SW 1271 (cell line): ENCODE measurements at places on chromosomes 16 and 17.

GRCh38 chr16:68265078-68265920 lies 973 bp downstream of the SLC7A6 start:
- peak; percentile 43 for DNase-seq

- DNase-seq: no peak
These were observed 220.0 kb downstream of the NTN1 start for GRCh38 chr17:9241371-9241712.

DNA sequence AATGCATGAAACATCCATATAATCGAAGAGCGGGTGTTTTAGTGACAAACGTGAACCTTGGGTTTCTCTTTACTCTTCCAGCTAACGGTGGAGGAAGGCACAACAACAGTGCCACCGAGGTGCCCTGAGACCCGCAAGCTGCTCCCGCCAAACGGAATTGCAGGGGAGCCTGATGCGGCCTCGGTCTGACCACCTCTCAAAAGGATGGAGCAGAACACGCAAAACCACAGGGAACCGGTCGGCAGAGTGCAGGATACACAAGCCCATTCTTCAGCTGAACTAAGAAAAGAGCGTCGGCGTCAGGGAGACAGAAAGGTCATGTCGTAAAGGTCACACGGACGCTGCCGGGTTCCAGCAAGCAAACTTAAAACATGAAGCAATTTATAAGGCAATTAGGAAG lies 109.5 kb upstream of the ZNF750 start:
- DNase-seq: no peak

GRCh38 chr16:85857406-85857805 lies 41.6 kb upstream of the IRF8 start:
- DNase-seq: no peak

GRCh38 chr16:30407804-30408534 lies 563 bp downstream of the ZNF771 start:
- DNase-seq: no peak

DNA sequence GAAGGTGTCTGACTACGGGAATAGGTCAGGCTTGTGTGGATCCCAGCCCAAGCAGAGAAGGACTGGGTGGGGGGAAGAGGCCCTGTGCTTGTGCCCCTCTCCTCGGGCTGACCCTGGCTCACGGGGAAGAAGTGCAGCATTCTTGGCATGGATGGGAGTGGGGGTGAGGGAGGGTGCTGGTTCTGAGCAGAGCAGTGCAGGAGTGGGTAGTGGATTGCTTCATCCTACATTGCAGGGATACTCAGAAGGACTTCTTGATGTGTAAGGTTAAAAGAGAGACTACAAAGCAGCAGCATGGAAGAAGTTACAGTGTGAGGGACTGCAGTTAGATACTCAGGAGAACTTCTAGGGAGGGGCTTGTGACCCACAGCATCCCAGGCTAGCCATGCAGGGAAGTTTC lies 2.1 kb downstream of the ARHGAP23 start:
- no peak for DNase-seq

DNA sequence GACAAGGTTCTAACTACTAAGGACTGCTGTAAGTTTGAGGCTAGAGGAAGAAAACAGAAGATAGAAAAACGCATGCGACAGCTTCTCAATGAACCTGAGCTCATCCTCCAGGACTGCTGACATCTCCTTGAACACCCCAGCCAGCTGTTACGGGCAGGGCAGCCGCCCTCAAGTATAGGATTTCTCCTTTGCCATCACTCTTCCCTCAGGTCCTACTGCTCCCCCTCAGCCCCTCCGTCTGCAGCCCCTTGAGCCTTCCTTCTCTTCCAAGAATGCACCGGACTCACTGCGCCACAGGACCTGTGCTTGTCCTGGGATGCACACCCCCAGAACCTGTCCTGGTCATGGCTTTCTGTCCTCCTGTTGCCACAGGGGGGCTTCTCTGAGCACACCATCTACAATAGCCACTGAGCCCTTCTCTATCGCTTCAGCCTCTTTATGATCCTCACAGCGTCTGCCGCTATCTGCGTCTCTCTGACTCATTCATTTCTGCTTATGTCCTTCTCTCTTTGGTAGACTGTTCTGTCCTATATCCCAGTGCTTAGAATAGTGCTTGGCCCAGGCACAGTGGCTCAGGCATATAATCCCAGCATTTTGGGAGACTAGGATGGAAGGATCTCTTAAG lies 15.7 kb upstream of the XYLT2 start:
- no peak for DNase-seq

- peak; percentile 94 for DNase-seq
These were observed 79.3 kb downstream of the VMP1 start for GRCh38 chr17:59786536-59787319.

DNA sequence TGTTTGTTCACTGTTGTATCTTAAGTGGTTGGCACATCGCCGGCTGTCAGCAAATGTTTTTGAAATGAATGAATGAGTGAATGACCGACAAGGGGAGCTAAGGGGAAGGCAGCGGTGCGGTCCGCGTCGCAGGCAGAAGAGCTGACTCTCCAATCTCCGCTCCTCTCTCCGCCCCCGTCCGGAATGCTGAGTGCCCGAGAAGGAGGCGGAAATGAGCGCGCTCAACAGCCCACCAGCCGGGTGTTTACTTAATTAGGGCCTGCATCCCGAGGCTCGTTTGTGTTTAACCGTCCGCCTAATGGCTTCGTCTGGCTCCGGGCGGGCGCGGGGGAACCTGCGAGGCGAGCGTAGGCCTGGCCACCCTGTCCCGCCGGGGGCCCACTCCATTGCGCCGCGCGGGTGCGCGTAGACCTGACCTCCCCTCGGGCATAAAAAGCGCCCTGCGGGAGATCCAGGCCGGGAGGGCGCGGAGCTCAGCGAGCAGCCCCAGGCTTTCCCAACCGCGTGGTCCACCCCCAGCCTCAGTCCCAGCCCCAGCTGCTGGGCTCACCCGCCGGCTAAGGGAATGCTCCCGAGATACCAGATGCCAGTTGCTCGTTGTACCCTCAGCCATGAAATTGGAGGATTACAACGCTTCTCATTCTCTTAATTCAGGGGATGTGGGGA lies 2.5 kb upstream of the CDH3 start:
- no peak for DNase-seq

DNA sequence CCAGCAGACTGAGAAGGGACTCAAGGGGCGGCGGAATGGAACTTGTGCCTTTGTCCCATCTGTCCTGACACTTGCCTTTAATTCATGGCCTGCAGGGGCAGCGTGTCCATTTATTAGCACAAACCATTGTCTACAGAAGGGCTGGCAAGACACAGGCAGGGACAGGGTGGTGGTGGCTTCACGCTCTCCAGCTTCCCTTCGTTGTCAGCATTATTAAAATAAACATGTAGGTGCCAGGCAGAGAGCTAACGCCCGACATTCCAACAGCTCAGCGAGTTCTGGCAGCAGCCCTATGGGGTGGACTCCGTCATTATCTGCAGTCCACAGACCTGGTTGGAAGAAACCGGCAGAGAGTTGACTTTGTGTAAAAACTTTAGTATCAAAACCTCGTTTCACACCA lies 16.3 kb downstream of the DNAI2 start:
- DNase-seq: no peak

- peak; percentile 62 for DNase-seq
These were observed 1.7 kb downstream of the KANSL1 start for GRCh38 chr17:46191322-46192188.

- DNase-seq: no peak
These were observed 651.8 kb upstream of the GOT2 start for GRCh38 chr16:59385959-59386358.

- no peak for DNase-seq
These were observed 8.3 kb upstream of the ITGA2B start for GRCh38 chr17:44397479-44398440.

DNA sequence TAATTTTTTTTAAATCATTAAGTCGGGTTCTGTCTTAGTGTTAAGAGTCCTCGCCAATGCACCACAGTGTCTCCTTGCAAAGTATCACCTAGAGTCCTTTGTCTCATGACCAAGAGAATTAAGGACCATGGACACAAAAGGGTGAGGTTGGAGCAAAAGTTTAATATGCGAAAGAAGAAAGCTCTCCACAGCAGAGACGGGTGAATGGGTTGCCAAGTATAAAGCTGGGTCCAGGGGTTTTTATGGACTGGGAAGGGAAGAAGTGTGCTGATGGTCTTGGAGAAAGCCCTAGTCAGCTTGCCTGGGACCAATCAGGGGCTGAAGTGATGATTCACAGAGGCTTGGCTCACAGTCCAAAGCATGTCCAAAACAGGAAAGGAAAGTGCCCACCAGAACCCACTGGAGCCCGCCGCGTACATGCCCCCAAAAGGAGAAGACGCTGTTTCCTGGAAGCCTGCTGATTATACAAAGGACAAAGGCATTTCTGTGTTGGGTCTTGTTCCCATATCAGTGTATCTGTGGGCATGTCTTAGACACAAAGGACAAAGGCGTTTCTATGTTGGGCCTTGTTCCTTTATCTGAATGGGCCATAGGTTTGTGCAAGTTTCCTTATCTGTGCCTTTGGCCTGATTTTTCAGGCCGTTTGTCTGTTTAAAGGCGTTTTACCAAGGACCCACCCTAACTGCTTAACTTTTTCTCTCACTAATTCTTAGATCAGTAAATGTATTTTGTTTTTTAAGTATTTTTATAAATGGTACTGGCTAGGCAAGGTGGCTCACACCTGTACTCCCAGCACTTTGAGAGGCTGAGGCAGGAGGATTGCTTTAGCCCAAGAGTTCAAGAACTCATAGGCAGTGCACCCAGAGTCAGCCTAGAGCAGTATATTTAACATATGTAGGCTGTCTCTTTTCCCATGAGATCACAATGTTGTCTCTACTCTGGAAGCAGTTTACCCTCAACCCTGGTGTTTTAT lies 28.7 kb upstream of the ATF7IP2 start:
- DNase-seq: no peak

DNA sequence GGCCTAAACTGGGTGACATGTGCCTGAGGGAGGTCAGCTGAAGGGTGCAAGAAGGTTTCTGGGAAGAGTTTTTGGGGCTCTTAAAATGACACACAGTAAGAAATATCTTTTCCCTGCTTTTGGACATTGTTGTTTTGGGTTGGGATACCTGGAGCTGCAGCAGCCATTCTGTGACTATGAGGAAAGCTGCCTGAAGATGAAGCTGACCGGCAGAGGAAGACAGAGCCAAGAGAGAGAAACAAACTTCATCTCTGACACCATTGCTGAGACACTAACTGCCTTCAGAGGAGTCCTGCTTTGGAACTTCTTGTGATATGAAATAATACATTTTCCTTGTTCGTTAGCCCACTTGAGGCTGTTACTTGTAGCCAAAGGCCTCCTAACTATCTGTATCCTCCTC lies 8.8 kb upstream of the WNT3 start:
- no peak for DNase-seq

DNA sequence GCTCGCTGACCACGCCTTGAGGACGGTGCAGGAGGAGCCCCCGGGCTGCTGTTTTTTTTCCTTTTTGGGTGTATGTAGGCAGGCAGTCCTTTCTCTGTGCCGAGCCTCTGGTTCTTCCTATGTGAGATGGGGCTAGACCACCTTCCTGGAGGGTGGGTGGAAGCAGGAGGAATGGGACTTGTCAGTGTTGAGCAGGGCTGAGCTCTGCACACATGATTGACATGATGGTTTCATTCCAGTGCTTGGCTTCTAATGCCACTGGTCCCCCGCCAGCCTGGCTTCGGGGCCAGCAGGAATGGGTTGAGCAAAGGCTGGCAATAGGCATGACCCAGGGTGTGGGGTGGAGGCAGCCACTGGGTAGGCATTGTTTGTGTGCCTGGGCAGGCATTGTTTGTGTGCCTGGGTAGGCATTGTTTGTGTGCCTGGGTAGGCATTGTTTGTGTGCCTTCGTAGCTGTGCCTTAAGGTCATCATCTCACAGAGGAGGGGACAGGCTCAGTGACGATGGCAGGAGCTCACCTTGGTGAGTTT lies 14.2 kb upstream of the ADCY7 start:
- no peak for DNase-seq

GRCh38 chr16:683396-684070 lies 601 bp downstream of the JMJD8 start:
- no peak for DNase-seq

DNA sequence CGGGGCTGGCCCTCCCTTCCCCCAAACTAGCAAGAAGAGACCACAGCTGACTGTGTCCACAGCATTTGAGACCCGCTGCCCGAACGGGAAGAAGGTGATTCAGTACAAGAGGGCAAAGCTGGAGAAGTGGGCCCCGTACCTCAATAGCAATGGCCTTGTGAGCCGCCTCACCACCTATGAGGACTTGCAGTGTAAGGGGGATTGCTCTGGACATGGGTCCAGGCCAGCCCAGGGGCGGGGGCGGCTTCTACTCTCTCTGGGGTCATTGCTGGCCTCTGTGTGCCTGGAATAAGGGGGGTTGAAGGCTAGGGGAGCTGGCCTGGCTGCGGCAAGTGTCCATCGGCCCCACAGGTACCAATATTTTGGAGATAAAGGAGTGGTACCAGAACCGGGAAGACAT lies 12.9 kb upstream of the KATNB1 start:
- no peak for DNase-seq

- DNase-seq: peak; percentile 39
These were observed 498 bp upstream of the PLEKHG4 start for GRCh38 chr16:67278773-67279295.

DNA sequence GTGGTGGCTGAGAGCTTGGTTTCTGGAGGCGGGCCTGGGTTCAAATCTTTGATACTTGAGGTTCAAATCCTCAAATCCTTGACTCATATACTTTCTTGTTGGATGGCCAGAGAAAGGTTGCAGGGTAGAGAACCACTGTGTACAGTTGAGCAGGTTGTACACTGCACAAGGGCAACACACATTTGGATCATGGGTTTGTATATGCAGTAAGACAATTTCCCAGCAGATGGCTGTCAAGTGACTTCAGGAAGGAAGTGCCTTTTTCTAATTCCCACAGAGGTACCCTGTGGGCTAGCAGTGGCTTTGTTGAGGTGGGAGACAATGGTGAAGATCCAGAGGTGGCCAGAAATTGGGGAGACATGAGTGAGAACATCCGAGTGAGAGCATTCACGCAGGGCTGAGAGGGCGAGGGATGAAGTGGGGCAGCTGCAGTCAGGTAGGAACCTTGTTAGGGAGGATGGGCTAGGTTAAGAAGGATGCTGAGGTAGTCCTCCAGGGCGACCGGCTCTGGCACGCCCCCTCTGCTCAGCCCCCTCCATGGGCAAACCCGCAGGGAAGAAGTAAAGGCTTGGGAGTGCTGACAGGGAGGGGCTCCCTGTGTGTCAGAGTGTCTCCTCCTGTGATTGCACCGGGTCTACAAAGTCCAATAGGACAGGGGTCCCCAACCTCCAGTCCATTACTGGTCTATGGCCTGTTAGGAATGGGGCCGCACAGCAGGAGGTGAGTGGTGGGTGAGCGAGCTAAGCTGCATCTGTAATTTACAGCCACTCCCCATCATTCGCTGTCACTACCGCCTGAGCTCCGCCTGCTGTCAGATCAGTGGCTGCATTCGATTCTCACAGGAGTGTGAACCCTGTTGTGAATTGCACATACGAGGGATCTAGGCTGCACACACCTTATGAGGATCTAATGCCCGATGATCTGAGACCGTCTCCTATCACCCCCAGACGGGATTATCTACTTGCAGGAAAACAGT lies 2.7 kb downstream of the C16orf89 start:
- no peak for DNase-seq

DNA sequence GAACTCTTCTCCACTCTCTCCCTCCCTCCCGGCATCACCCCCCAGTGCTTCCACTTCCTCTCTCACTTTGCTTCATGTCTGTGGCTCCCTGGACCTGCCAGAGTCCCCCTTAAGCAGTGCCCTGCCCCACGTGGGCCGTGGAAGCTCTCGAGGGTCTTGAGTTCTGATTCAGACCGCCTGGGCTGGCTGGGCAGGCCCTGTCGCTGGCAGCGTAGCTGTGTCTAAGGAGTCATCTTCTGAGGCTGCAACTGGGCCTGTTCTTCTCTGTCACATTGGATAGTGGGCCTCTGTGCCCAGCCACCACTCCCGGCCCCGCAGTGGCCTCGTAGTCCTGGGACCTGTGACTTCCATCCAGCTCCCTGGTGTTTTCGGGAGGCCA lies 30.7 kb downstream of the MNT start:
- no peak for DNase-seq
